ENCODE measurements at places on chromosomes 7 and 10.
A peak's percentile ranks its signal among the peaks of the same experiment; 100 is the strongest.

- DNase-seq, result no peak
Observed at GRCh38 chr10:62745581-62745980, 58.9 kb upstream of the ADO start.

- no peak for DNase-seq
Observed at GRCh38 chr7:116273283-116273917, 63.1 kb downstream of the TES start.

GRCh38 chr7:88546808-88547207 is 212.7 kb upstream of the ZNF804B start:
- DNase-seq, result no peak

DNA sequence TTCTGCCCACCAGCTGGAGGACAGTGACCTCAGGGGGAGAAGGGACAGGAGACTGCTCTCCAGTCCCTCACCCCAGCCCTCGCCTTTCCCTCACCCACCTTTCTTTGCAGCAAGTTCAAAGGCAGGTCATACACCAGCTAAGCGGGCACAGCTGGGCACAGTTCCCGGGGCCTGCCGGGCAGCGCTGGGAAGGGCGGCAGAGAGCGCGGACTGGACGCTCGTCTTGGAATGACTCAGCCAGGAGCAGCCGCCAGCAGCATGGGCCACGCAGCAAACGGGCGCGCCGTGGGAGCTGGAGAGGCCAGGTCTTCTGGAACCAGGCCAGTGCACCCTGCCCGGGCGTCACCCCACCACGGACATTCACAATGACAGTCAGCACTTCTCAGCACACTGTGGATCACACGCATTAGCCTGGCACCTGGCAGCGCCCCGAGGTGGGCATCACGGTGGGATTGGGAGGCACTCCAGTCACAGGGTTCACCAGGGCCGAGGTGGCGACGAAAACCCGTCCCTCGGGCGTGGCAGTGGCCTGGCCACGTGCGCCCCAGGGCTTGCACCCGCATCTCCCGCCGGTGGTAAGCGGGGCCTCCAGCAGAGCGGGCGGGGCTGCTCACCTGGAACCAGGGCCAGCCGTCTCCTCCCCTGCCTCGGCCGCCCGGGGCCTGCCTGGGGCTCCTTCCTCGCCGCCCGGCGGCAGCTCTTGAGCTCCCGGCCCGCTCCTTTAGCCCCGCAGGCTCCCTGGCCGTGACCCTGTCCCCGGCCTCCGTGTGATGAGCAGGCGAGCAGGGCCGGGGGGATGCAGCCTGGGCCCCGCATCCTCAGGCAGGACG is 29.0 kb upstream of the WDFY4 start:
- no peak for DNase-seq

- DNase-seq, result no peak
Observed at GRCh38 chr7:5234852-5235831, 45.1 kb downstream of the WIPI2 start.

- no peak for DNase-seq
Observed at GRCh38 chr10:21737106-21737505, 203.1 kb downstream of the MLLT10 start.

GRCh38 chr7:135206941-135207391 is 4.4 kb downstream of the WDR91 start:
- no peak for DNase-seq

DNA sequence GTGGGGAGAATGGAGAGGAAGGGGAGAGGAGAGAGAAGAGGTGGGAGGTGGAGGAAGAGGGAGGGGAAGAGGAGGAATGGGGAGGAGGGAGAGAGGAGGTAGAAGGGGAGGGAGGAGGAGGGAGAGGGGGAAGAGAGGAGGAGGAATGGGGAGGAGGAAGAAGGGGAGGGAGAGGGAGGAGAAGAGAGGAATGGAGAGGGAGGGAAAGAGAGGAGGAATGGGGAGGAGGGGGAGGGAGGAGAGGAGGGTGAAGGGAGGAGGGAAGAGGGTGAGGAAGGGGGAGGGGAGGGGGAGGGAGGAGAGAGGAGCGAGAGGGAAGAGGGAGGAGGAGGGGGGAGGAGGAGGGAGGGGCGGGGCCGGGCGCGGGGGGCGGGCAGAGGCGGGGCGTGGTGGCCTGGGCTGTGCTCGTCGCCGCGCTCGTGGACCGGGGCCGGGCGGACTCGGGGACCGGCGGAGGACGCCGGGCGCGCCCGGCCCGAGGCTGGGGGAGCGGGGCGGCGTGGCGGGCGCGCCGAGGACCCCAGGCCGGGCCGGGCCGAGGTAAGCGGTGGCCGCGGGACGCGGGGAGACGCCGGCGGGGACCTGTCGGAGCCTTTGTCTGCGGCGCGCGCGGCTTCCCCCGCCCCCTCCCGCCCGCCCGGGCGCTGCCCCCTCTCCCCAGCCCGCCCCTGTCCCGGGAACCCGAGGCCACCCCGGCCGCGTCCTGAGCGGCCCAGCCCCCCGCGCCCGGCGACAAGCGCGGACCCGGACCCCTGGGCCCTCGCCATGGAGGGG is at the start of gene SLC29A4:
Gene SLC29A4 (plus strand): TSS at position 401 of the 774 bp plus-strand sequence. CDS start 4,874 bp downstream, outside the sequence.
- peak; percentile 24 for DNase-seq

DNA sequence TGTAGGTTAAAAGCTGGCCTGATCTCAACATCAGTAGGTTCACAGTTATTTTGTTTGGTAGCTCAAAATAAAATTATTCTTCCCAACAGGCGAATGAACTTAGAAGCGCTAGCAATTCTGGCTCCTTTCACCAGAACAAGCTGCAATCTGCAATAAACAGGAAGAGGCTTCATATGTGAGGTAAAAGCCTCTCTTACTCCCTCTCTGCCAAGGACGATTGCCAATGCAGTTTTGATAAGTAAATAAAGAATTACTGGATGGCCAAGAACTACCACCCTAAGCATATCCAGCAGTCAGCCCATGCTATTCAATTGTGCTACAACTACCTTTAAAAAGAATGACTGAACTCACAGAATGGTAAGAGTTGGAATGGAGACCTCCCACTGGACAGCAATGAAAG is 150.0 kb upstream of the LAMB4 start:
- DNase-seq, result no peak

DNA sequence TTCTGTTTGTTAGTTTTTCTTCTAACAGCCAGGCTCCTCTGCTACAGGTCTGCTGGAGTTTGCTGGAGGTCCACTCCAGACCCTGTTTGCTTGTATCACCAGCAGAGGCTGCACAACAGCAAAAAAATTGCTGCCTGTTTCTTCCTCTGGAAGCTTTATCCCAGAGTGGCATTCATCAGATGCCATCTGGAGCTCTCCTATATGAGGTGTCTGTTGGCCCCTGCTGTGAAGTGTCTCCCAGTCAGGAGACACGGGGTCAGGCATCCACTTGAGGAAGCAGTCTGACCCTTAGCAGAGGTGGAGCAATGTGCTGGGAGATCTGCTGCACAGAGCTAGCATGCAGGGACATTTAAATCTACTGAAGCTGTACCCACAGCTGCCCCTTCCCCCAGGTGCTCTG is 26.7 kb upstream of the CROT start:
- DNase-seq, result no peak

DNA sequence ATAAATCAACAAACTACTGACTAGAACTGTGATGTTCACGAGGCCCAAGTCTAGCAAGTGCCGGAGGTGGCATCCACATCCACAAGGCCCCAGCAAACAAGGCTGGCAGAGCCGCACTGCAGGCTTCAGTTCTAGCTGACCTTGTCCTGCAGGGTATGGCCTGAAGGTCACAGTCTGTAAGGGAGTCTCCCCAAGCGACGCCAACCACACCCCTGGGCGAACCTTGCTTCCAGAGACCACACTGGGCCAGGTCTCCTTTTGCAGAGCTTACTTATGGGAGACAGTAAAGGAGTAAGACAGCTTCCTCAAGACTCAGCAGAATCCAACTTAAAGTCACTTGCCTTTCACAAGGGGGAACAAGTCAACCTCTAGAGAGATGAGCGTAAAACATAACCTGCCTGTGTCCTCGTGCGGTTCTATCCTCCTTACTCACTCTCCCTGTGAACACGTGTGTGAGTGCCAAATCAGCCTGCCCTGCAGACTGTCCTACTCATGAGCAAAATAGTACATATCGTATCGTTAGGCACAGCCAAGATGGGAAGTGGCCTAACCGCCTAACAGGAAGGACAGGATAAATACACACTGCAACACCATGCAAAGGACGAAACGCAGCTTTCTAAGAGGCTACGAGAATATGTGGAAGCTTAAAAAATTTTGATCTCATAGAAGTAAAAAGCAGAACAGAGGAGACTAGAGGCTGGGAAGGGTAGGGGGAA is 22.7 kb downstream of the FAM53B start:
- no peak for DNase-seq

Measured in stimulated activated CD4-positive, alpha-beta T cell treated with anti-CD3 and anti-CD28 coated beads, TNF-alpha, amount 100 ng/mL, for 1 hour (primary cell).